Stimulated activated naive CD8-positive, alpha-beta T cell treated with anti-CD3 and anti-CD28 coated beads, Interleukin-15, amount 100 ng/mL, for 72 hours (primary cell): ENCODE measurements at places on chromosomes 13 and 19.
A peak's percentile ranks its signal among the peaks of the same experiment; 100 is the strongest.

- DNase-seq, result no peak
Measured at GRCh38 chr13:64810750-64811149, 2419.4 kb downstream of the PCDH9 start.

DNA sequence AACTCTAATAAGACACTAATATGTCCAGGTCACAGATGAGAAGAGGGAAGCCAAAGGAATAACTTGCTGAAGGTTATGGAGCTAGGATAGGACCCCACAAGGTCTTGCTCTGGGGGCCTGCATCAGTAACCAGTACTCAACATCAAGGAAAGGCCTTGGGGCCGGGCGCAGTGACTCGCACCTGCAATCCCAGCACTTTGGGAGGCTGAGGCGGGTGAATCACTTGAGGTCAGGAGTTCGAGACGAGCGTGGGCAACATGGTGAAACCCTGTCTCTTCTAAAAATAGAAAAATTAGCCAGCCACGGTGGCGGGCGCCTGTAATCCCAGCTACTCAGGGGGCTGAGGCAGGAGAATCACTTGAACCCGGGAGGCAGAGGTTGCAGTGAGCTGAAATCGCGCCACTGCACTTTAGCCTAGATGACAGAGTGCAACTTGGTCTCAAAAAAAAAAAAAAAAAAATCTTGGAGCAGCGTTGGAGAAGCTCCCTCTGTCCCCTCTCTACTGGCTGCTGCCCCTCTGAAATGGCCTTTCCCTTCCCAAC, 1.8 kb downstream of the LONP1 start:
- peak; percentile 51 for DNase-seq

DNA sequence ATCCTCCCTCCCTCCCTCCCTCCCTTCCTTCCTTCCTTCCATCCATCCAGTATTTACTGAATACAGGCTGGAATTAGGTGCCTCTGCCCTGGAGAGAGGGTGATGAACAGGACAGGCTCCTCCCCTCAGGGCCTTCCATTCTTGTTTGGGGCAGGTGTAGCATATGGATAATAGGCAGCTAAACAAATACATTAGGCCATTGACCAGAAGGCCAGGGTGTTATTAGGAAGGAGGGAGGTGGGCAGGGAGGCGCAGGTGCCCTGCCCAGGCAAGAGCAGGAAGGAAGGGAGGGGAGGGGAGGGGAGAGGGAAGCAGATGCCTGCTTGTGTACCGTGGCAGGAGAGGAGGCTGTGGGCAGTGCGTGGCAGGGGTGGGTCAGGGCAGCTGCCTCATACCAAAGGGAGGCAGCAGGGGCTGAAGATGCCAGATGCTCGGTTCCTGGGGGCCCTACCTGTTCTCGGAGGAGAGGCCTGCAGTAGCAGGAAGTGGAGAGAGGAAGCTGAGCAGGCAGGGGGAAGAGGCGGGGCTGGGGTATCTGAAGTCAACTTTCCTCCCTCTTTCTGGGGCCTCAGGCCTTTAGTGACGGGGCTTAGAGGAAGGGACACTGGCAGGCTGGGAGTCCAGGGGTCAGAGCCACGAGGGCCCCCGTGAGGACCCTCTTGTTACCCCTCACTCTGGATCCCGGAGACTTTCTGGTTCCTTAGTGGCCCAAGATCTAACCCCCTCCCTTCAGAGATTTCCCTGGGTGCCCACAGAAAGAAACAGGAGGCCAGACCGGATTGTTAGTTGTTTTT, at the start of gene RINL:
Gene RINL (minus strand): TSS at position 495 of the 794 bp plus-strand sequence. CDS start 1,533 bp downstream, outside the sequence.
- peak; percentile 78 for DNase-seq

GRCh38 chr13:21478881-21479808, 20.0 kb upstream of the ZDHHC20 start:
- DNase-seq, result peak; percentile 43

GRCh38 chr13:39938596-39938995, 283.1 kb downstream of the COG6 start:
- no peak for DNase-seq

DNA sequence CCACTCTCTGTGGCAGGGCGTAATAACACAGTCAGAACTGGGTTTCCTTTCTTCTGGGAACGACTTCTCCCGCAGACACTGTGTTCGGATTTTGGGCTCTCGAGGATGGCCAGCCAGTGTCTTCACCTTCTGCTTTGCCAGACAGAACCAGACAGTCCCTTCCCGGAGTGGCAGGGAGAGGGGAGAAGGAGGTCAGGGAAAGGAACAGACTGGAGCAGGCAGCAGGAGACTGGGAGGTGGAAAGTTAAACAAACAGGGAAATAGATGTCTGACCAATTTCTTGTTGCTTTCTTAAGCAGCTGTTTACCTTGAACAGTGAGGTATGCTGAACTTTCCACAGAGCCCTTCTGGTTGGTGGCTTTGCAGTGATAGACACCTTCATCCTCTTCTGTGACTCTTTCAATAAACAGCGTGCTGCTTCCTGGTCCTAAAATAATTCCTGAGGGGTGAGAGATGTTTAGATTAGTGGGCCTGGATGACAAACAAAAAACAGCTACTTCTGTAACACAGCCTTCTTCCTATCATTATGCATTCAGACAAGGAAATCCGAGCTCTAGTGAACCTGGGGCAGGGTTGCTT, 137.6 kb downstream of the FLT1 start:
- no peak for DNase-seq

DNA sequence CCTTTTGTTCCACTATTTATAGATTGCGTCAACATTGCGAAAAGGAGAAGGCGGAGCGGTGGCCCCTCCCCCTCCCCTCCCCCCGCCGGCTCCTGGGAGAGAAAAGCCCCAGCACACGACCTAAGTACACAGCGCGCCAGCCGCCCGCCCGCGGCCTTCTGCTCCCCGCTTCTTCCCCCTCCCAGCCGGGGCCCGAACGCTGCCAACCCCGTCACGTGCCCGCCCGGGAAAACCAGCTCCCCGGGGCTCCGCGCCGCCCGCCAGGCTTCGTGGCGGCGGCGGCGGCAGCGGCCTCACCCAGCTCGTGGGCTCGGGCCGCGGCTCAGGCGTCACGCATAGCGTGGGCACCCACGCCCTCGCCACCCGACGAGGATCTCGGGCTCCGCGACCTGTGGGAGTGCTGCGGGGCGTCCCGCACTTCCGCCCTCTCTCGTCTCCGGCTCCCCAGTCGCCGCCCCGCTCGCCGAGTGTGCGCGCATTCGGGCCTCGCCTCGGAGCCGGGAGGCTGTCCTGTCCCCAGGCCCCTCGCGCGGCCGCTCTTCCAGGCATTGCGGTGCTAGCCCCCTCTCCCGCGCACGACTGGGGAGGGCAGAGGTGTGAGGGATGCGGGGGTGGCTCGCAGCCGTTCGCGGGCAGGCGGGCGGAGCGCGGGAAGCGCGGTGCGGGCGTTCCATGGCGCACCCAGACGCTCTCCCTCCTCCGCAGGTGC, 110.5 kb downstream of the KCNRG start:
- no peak for DNase-seq

GRCh38 chr19:1861599-1862031, 1.8 kb downstream of the KLF16 start:
- no peak for DNase-seq

- no peak for DNase-seq
Measured at GRCh38 chr19:14614099-14614412, 31.2 kb downstream of the CLEC17A start.

GRCh38 chr13:110524541-110525257, 36.8 kb downstream of the RAB20 start:
- DNase-seq, result no peak

GRCh38 chr13:80116107-80116506, 224.8 kb downstream of the SPRY2 start:
- no peak for DNase-seq

DNA sequence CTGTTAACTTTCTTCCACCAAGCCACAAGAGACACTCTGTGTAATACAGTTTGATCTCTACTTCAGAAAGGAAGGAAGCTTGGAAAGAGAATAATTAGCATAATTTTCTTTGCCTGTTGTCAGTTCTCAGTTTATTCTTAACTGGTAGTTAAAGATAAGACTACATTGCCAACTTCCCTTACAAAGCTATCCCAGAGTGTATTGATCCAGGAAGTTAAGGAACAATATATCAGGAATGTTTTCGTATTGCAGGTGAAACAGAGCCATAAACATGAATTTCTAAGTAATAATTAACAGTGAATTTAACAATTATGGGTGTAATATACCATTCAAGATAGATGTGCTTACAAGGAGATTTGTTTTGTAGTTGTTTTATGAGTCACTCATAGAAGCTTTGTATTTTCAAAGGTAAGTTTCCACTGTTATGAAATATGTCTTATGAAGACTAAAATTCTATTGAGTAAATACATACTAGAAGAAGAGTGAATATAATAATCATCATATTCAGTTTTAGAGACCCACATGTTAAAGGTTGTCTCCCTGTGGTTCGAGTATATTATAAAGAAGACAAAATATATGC, 88.4 kb upstream of the KLF5 start:
- no peak for DNase-seq

GRCh38 chr19:39399668-39400050, 7.0 kb upstream of the ZFP36 start:
- no peak for DNase-seq

- peak; percentile 53 for DNase-seq
Measured at GRCh38 chr13:39956036-39956435, 300.6 kb downstream of the COG6 start.

GRCh38 chr13:25778808-25779305, 273.0 kb downstream of the SHISA2 start:
- no peak for DNase-seq

GRCh38 chr19:55383279-55384130, 587 bp downstream of the TMEM238 start:
- peak; percentile 70 for DNase-seq

- no peak for DNase-seq
Measured at GRCh38 chr13:44240611-44241145, 132.9 kb upstream of the SERP2 start.

GRCh38 chr19:39671739-39672363, 16.1 kb downstream of the LGALS16 start:
- DNase-seq, result peak; percentile 45

DNA sequence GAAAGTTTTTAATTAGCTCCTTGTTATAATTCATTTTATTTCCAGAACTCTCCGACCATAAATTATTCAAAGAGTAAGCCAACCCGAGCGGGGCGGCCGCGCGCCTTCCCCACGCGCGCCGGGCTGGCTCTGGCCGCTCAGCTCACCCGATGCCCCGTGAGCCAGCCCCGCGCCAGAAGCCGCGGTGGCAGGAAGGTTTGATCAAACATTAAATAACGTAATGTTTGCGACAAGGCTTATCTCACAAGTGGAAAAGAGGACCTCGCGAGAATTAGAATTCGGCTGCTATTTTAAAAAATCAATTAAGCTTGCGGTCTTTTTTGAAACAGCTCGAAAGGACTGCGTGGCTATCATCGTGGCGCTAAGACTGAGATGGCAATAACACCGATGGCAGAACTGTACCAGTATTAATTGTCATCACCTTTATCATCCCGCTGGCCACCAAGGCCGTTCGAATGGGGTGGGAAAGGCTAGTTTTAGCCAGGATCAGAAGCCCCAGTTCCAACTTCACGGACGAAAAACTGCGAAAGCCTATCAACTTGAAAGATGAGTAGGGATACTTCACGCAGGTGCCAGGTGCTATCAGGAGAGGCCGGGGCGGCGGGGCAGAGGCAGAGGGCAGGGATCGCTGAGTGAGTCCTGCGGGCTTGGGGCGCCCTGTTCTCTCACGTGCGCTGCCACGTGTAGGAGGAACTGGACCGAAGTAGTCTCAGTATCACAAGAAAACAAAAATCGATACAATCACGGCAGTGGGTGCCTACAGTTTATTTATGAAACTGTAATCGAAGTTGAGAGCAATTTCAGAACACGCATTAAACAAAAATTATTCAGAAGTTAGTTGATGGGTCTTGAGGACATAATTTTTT, 6.4 kb downstream of the POU4F1 start:
- no peak for DNase-seq

DNA sequence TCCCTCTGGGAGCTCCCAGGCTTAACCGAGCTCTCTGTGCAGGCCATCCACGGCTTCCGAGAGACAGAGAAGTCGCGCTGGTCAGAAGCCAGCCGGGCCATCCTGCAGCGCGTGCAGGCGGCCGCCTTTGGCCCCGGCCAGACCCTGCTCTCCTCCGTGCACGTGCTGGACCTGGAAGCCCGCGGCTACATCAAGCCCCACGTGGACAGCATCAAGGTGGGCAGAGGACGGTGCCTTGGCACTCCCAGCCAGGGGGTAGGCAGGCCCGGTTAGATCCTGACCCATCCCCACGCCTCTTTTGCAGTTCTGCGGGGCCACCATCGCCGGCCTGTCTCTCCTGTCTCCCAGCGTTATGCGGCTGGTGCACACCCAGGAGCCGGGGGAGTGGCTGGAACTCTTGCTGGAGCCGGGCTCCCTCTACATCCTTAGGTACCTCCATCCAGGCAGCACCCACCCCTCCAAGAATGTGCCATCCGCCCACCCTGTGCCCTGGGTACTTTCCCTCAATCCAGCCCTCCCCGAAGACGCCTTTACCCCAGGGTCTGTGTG, 1.5 kb downstream of the PSPN start:
- no peak for DNase-seq

- no peak for DNase-seq
Measured at GRCh38 chr13:106151056-106151699, 384.3 kb downstream of the EFNB2 start.

DNA sequence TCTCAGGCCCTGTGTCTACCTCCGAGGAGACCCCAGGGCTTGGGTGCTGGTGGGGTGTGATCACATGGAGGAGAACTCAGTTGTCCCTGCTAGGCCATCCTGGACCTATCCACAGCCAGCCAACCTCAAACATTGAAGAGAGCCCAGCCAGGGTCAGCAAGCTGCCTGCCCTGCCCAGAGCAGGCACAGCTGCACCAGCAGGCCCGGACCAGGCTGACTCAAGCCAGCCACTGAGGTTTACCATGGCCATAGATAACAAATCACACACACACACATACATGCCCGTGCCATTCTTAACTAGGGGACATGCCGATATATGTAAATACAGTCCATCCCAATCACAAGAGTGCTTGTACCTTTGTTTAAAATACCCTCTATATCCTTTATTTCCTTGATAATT, 8.1 kb downstream of the ARHGEF7 start:
- no peak for DNase-seq

GRCh38 chr19:19619181-19619848, 828 bp upstream of the PBX4 start:
- no peak for DNase-seq

GRCh38 chr13:77697217-77698103, at the start of gene SLAIN1:
Gene SLAIN1, plus strand, starts transcription at chr13:77697687. Its CDS starts 227 bp downstream, at chr13:77697914.
- DNase-seq, result peak; percentile 82

GRCh38 chr19:53394522-53394973, 401 bp upstream of the ZNF765 start:
- DNase-seq, result no peak

- no peak for DNase-seq
Measured at GRCh38 chr13:80498433-80498832, 157.5 kb upstream of the SPRY2 start.

- DNase-seq, result no peak
Measured at GRCh38 chr19:18266771-18267686, 7.2 kb downstream of the IQCN start.

DNA sequence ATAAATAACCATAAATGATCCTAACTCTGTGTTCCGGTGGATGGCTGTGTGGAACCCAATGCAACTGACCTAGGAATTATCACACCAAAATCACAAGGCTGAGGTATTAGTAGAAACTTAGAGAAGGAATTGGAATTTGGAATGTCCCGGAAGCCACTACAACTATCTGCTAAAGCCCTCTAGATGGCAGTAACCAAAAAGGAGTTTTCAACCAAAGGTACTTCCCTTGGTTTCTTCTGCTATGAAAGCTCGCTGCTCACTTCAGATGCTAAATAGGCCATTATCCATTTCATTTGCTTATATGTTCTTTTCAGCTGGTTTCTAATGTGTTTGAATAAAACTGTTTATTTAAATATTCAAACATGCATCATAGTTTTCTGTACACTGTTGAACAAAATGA, 1589.1 kb upstream of the SPRY2 start:
- DNase-seq, result no peak

- peak; percentile 22 for DNase-seq
Measured at GRCh38 chr19:5292453-5292821, 48.2 kb downstream of the PTPRS start.
